Skeletal muscle tissue (tissue), 5 donors: ENCODE measurements at places on chromosomes 16 and 17. TPM values are rescaled to one million over a fixed set of nuclear protein-coding genes. Genes with fewer than 3 reads are reported as not detected.

KRTAP9-8 gene
- total RNA-seq, result not detected

HASPIN gene
- 2.6 TPM for total RNA-seq

IL17C gene
- not detected for total RNA-seq

ABI3 gene
- total RNA-seq, result 1.0 TPM

KRT36 gene
- not detected for total RNA-seq

KIFC3 gene
- total RNA-seq, result 9.9 TPM

GPR179 gene
- not detected for total RNA-seq

NGFR gene
- 20.4 TPM for total RNA-seq

RAB11FIP4 gene
- 1.0 TPM for total RNA-seq

WNT3 gene
- 1.0 TPM for total RNA-seq

MYL4 gene
- total RNA-seq, result 610 TPM

SPAG9 gene
- 92.9 TPM for total RNA-seq

NPIPB9 gene
- 4.2 TPM for total RNA-seq

AANAT gene
- not detected for total RNA-seq
